ENCODE measurements at places on chromosomes 11 and 22. TPM values are rescaled to one million over a fixed set of nuclear protein-coding genes. Genes with fewer than 3 reads are reported as not detected.
A peak's percentile ranks its signal among the peaks of the same experiment; 100 is the strongest.

GRCh38 chr11:34251589-34251980, 106.2 kb downstream of the ABTB2 start:
- no peak for DNase-seq

GRCh38 chr11:59141673-59142460, 789 bp upstream of the FAM111A start:
- no peak for DNase-seq

GRCh38 chr22:43566561-43567332, 154.9 kb downstream of the MPPED1 start:
- no peak for DNase-seq

DNA sequence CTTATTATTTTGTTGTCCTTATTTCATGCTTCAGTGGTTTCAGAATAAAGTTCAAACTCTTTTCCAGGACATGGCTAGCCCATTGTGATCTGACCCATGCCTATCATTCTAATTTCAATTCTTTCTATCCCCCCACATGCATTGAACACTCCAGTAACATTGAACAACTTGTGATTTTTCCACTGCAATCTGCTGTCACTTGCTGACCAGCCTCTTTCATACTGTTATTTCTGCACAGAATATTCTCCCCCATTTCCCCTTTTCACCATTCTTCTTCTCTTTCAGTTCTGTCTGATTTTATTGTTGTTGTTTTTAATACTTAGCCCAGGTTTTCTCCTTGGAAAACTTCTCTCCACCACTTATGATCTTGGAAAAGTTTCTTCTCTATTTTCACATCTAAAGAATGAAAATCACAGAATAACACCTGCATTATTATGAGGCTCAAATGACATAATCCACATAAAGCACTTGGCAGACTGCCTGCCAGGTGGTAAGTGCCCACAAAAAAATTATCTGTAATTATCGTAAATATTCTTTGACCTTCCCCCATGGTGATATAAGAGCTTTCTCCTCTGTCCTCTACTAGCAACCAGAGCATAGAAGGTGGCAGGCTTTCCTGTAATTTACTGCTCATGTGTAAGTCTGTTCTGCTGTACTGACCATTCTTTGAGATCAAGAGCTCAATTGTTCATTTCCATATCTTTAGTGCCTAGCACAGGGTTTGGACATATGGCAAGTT, 51.9 kb upstream of the EED start:
- DNase-seq, result no peak

DNA sequence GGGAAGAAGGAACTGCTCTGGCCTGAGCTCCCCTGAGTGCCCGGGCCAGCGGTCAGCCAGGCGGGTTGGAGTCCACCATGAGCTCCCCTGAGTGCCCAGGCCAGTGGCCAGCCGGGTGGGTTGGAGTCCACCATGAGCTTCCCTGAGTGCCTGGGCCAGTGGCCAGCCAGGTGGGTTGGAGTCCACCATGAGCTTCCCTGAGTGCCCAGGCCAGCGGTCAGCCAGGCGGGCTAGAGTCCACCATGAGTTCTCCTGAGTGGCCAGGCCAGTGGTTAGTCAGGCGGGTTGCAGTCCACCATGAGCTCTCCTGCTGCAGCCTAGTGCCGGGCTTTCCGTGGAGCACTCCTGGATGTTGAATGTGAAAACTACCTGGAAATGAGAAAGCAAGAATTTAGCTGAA, 844.0 kb downstream of the TBC1D22A start:
- no peak for DNase-seq

The OR8D1 gene
- total RNA-seq, result not detected

The ZNF280A gene
- not detected for total RNA-seq

The CCDC188 gene
- total RNA-seq, result not detected

GRCh38 chr22:20586403-20586745, 79.0 kb downstream of the MED15 start:
- peak; percentile 9 for DNase-seq

- DNase-seq, result no peak
Observed at GRCh38 chr11:35845860-35846259, 98.0 kb upstream of the LDLRAD3 start.

- no peak for DNase-seq
Observed at GRCh38 chr11:96342014-96342960, 708 bp downstream of the MAML2 start.

- DNase-seq, result no peak
Observed at GRCh38 chr11:5547982-5548381, 358 bp downstream of the OR52H1 start.

GRCh38 chr11:23540101-23540561, 679.9 kb upstream of the CCDC179 start:
- no peak for DNase-seq

DNA sequence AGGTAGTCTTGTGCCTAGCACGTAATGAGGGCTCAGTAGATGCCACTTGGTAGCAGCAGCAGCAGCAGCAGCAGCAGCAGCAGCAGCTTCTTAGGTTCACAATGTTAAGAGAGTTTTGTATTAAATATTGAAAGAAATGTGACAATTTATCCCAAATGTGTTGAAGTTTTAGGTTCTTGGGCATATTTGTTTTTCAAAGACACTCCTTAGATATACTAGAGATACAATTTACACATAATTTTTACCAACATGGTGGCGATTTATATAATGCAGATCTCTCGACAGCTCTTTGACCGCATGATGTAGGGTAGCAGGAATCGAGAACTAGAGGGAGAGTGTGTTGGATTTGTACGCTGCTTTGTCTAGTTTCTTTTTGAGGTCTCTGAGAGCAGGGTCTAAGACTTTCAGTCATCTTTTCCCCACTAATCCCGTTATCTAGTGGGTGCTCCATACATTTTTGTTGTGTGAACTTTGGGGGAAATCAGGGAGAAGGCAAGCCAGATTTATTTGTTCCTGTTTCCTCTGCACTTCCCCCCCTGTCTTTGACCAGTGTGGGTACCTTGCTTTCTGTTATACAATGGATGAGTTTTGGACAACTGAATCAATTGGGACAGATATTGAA, 1.4 kb downstream of the FDX1 start:
- DNase-seq, result no peak

- no peak for DNase-seq
Observed at GRCh38 chr11:117946156-117946841, 17.1 kb upstream of the TMPRSS13 start.

- no peak for DNase-seq
Observed at GRCh38 chr11:133918608-133919260, 38.0 kb downstream of the IGSF9B start.

GRCh38 chr11:63839508-63840355, 822 bp downstream of the MARK2 start:
- no peak for DNase-seq

DNA sequence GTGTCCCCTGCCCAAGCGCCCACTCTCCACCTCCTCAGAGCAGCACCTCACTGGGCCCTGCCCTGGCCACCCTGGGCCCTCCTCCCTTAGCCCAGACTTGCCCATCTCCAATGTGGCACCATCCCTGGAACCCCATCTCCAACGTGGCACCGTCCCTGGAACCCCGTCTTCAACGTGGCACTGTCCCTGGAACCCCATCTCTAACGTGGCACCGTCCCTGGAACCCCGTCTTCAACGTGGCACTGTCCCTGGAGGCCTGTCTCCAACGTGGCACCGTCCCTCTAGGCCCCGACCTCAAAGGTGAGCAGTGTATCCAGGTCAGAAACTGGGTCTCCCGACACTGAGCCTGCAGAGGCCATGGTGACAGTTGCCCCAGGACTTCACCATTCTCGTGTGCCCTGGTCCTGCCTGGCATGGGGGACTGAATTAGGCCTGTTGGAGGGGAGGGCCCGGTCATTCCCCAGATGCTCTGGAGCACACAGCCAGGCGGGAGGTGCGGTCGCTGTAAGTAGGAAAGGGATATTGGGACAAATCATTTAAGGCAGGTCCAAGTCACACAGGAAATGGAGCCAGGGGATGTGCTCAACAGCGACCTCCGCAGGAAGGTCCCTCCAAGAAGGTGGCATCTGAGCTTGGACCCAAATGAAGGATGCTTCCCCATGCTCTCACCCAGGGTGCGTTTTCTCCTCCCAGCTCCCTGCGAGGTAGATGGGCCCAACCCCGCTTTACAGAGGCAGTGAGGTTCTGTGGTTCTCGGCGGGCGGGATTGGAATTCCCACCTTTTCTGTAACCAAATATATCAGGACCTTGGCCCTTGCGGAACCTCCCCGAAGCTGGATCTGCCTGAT, 2.4 kb upstream of the CTSD start:
- no peak for DNase-seq

- no peak for DNase-seq
Observed at GRCh38 chr22:29032584-29032983, 29.0 kb downstream of the C22orf31 start.

GRCh38 chr22:19869497-19870152, 15.0 kb upstream of the GNB1L start:
- DNase-seq, result no peak

- no peak for DNase-seq
Observed at GRCh38 chr22:22558071-22558971, 744 bp downstream of the PRAME start.

GRCh38 chr22:37418627-37419369, 8.5 kb downstream of the ELFN2 start:
- DNase-seq, result no peak

GRCh38 chr11:77215106-77215505, 86.4 kb downstream of the GDPD4 start:
- no peak for DNase-seq

GRCh38 chr22:20986365-20986764, 4.3 kb downstream of the LZTR1 start:
- no peak for DNase-seq

DNA sequence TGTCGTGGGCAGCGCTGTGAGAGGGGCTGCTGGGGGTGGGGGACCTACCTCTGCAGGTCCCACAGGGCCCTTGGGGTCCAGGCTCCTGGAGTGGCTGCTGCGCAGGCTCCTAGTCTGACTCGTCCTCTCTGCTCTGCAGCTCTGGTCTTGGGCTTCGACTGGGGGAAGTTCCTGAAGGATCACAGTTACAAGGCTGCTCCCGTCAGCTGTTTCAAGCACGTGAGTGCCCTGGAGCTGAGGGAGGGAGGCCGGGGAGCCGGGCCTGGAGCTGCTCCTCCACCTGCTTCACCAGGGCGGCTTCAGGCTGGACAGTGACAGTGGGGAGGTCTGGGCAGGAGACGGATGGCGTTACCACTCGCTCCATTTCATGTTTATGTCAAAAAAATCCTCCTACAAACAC, 11.9 kb downstream of the L3MBTL2 start:
- DNase-seq, result no peak

The OR56A3 gene
- not detected for total RNA-seq

DNA sequence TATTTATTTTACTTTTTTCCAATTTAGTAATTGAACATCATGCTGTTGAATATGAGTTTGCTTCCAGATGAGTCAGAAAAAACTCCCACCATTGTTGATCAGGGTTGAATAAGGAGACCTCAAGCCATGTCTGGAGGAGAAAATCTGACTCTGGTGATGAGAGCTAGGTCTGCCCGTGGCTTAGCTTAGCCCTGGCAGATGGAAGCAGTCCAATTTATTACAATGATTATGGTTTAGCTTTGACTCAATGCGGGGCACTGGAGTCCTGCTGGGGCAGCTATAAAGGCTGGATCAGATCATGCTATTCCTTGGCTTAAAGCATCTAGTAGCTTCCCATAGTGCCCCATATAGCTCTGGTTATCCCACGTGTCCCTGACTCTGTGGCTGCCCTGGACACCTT, 506.5 kb downstream of the MN1 start:
- DNase-seq, result no peak

The MB gene
- 16,708 TPM for total RNA-seq

GRCh38 chr11:1207401-1208143, 15.3 kb upstream of the MUC5B start:
- DNase-seq, result peak; percentile 7

GRCh38 chr22:35152316-35152715, 86.4 kb downstream of the ISX start:
- no peak for DNase-seq

The OR52A5 gene
- not detected for total RNA-seq

The CNTF gene
- 0.93 TPM for total RNA-seq

- DNase-seq, result no peak
Observed at GRCh38 chr11:66983275-66983924, 8.3 kb downstream of the C11orf86 start.

DNA sequence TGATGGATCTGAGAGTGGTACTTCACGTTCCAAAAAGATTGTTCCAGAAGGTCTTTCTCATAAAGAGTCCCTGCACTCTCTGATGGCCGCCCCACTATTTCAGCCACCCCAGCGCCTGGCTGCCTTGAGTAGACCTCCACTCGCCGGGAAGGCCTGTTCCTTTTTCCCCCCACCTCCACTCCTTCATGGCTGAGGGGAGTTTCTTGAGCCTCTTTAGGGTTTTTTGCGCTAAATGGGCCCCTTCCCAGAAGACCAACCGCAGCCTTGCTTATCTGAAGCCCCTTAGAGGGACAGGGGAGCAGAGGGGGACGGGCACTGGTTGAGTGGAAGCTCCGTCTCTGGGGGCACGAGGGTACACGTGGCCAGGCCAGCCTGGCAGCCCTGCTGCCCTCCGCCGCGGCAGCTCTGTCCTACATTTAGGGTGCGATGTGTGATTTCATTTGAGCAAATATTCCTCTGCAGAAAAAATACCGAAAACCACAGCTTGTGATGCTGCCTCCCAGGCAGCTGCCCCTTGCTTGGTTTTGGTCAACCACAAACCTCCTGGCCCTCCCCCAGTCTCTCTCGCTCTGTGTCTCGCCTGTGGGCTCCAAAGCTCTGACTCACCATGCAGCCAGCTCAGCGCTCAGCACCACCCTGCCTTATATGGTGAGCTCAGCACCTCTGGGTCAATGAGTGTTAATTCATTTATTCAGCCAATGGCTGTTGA, 88.7 kb downstream of the TP53I11 start:
- DNase-seq, result peak; percentile 44

DNA sequence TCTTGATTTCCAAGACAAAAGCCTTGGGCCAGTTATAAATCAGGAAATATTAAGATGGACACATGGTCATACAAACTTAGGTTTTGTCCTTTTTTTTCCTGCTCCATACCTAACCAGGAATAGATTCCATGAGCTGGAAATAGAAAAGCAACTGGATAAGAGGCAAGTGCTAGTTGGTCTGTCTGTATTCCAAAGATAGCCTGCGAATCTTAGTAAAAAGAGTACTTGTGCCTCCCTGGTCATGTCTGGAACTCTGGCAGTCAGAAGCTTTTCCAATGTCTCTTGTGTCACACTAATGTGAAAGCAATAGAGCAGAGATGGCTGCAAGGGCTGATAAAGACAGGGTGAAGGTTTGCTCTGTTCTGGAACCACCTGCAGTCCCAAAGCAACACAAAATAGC, 590.2 kb upstream of the ANO5 start:
- DNase-seq, result no peak

The PATE1 gene
- not detected for total RNA-seq

The MRGPRE gene
- total RNA-seq, result 0.36 TPM

DNA sequence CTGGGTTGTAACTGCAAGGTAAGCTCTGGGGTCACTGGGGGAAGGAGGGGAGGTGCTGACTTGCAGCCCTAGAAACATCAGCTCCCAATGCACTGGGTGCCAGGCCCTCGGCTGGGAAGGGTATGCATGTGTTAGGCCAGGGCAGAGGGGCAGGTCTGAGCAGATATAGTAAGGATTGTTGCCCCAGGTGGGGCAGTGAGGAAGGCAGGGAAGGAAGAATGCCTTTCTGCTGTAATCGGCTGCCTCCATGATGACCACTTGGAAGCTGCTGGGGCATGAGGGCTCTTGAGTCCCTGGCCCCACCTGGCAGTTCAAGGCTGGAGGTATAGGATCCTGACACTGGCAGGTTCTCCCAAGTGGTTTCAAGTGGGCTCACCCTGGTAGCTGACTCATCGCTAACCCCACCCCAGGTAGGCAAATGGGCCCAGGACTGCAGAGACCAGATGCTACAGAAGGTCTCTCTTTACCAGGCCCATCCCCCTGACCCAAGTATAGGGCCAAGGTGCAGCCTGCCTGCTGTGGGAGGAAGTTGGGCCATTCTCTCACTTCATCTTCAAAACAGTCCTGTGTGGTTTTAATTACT, 56.7 kb downstream of the TIMP3 start:
- no peak for DNase-seq
